ENCODE measurements at places on chromosomes 7 and 10. TPM values are rescaled to one million over a fixed set of nuclear protein-coding genes. Genes with fewer than 3 reads are reported as not detected.

NKX1-2 gene
- not detected for total RNA-seq

GRCh38 chr7:22486597-22486996 is 13.4 kb downstream of the STEAP1B start:
- no peak for DNase-seq

- no peak for DNase-seq
Measured at GRCh38 chr7:106448992-106449859, 164.4 kb upstream of the NAMPT start.

GRCh38 chr7:50791363-50791937 is 8.8 kb upstream of the GRB10 start:
- DNase-seq, result no peak

ASB10 gene
- not detected for total RNA-seq

FAM237B gene
- not detected for total RNA-seq

All from hematopoietic multipotent progenitor cell (in vitro differentiated cells).